ENCODE measurements at places on chromosomes 5 and 9.

DNA sequence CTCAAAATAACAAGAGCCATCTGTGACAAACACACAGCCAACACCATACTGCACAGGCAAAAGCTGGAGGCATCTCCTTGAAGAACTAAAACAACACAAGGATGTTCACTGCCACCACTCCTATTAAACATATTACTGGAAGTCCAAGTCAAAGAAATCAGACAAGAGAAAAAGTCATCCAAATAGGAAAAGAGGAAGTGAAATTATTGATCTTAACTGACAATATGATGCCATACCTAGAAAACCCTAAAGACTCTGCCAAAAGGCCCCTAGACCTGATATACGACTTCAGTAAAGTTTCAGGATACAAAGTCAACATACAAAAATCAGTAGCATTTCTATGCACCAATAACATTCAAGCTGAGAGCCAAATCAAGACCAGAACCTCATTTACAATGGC, 30.0 kb upstream of the MACIR start:
- no peak for DNase-seq

DNA sequence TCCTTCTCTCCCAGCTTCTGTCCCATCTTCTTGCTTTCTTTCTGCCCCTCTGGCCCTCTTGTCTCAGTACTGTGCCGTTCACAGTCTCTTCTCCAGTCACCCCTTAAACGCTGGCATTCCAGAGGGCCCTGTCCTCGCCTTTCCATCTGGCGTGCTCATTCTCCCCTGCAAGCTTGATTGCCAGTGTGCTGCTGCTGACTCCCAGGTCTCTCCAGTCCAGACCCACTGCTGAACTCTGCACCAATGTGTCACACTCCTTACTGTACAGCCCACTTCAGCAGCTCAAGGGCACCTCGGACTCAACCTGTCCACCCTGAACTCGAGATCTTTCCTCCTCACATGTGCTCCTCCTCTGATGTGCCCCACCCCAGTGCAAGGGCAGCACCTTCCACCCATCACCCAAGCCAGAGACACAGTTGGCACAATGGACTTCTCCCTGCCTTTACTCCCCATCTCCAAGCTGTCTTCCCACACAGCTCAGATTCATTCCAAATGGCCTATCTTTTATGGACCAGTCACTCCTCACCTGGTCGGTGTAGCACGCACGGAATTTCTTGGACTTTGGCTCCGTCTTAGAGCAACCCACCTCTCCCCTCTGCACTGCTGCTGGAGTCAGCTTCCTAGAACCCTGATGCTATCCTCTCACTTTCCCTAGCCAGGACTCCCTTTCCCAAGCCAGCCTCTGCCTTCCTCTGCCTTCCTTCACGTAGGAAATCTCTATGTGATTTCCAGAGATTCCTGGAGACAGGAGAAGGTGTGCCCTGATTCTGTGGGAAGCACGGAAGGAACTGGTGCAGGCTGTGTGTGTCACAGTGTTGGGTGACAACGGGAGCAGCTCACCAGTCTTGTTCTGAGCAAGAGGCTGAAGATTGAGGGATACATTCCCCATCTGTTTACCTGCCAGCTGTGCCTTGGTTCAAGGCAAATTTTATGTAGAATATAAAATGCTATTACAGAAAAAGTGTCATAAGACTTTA, 26.0 kb upstream of the SLC2A8 start:
- no peak for DNase-seq

- DNase-seq: no peak
These were observed 70.0 kb downstream of the NLN start for GRCh38 chr5:65791712-65792673.

DNA sequence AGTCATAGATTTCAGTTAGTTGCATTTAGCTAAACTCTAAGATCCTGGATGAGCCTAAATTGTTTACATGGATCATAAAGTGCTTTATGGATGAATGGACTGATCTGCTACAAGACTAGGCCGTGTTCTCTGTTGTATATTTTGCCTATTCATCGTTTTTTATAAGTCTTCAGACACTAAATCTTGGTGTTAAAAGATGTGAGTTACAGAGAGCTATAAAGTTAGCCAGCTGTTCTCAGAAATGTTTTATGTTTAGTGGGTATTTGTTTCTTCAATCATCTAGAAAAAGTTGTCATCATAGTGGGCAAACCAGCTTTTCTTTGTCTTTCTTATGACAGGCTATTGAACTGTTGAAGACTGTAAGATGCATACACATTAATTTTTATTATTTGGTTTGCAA, 585.8 kb upstream of the SEMA6A start:
- DNase-seq: no peak

- peak; percentile 54 for DNase-seq
These were observed 589.8 kb downstream of the PRELID2 start for GRCh38 chr5:145245354-145245753.

DNA sequence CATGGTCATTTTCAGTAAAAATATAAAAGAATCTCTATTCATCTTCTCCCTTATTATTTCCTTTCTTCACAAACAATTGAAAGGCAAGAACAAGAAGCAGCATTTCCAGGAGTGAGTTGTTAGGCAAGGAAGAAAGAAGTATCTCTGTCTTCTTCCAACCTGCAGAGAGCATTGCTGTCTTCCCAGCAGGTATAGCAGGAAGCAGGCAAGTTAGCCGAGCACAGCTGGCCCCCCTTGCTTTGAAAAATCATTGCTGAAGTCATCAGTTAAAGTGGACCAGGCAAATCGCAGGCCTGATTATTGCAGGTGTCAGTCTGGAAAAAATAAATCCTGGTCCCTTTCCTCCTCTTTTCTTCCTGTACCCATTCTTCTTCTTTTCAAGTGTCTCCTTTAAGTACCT, 353.1 kb upstream of the BRINP1 start:
- DNase-seq: no peak

- DNase-seq: no peak
These were observed 280.4 kb downstream of the MEF2C start for GRCh38 chr5:88602584-88602983.

DNA sequence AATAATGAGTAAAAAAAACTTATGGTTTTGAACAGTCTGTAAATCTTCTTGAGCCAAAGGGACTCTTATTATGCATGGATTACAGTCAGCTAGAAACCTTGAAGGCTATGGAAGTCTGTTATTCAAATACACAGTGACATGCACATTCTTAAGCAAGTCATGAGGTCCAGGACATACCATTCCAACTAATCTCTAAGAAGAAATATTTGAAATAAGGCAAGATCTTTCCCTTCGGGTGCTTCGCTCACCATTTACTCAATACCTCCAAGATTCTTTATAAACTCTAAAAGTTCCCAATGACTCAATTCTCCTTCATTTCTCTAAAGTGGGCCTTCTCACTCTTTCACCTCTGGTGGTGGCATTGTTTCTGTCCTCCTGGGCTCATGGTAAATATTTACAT, 811.0 kb downstream of the NR2F1-AS1 start:
- DNase-seq: peak; percentile 45

GRCh38 chr5:73317523-73317922, 131.1 kb downstream of the FOXD1 start:
- no peak for DNase-seq

DNA sequence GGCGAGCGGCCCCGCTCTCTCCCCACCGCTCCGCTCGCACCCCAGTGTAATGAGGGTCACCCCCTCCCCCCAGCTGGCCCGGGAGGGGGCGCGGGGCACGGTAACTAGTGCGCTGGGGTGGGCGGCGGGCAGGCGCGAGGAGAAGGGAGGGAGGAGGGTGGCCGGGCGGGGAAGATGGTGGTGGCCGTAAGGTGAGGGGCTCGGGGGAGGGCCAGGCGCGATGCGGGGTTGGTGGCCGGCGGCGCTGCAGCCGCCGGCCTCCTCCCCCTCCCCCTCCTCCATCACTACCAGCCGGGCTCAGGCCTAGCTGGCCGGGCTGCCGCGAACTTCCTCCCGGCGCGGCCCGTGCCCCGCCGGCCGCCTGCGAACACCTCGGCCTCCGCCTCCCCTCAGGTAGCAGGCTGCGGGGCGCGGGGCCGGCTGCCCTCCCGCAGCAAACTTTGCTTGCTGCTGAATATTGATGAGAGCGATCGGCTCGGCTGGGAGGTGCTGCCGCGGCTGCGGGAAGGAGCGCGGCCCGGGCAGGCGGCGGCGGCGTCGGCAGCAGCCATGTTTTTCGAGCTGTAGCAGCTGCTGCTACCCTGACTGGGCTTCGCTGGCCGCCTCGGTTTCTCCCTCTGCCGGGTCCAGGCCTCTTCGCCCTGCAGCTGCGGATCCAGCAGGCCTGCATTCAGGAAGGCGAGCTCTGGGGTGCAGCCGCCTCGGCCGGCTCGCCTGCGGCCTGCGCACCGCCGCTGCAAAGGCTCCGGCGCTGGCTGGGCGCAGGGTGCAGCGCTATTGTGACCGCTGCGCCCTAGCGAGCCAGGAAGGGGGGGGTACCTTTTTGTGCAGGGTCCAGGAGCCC, 502 bp downstream of the NSD1 start:
- DNase-seq: no peak

GRCh38 chr5:175805256-175806011, 65.9 kb upstream of the CPLX2 start:
- no peak for DNase-seq

- DNase-seq: peak; percentile 88
These were observed 173.4 kb upstream of the NR3C1 start for GRCh38 chr5:143576711-143577484.

DNA sequence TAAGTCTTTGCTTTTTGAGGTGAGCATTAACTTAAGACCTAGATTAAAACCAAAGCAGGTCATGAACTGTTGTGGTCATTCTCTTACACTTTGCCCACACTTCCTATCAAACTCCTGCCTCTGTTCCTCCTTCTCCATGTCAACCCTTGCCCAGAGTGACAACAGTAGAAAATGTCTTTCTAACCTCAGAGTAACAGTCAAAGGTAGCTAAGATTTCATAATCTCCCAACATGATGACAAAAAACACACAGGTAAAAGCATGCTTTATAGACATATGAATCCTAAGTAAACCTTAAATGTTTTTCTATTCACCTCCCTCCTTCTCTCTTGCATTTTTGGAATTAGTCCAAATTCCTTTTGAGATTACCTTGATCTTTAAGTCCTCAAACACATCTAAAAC, 422.3 kb downstream of the SPATA31D1 start:
- DNase-seq: no peak

DNA sequence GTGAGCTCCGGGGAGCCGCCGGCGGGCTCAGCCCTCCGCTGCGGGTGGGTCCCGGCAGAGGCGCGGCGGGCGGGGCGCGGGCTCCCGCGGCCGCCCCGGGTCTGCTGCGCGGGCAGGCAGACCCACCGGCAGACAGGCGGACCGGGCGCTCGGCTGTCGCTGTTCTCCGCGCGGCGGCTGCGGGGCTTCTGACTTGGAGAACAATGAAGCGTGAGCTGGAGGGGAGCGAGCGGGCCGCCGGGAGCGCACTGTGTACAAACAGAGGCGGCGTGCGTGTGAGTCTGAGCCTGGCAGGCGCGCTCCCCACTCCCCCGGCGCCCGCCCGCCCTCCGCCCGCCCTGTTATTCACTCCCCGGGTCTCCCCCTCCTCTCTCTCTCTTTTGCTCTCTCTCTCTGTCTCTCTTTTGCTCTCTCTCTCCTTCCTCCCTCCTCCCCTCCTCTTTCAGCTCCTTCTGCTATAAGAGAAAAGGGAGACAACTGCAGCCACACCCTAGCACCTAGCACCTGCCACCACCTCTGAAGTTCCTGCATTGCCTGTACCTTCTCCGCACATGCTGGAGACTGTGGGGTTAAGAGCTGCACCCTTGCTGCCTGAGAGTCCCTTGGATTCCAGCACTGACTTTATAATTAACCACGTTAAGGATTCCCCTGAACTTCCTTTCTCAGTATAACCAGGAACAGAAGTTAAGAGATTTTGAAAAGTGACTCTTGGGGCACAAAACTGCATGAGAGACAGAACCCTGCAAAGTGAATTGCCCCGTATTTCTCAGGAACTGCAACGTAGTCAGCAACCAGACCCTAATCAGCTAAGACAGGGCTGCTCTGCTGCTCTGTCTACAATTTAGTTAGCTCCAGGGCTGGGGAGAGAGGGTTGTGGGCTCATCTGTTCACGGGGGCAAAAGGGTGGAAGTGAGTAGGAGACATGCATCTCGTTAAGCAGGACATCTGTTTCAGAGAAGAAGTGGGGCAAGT, at the start of gene EDIL3:
EDIL3 (minus strand) TSS at position 277 of the 972 bp plus-strand sequence. CDS start 506 bp downstream, outside the sequence.
- DNase-seq: peak; percentile 60

DNA sequence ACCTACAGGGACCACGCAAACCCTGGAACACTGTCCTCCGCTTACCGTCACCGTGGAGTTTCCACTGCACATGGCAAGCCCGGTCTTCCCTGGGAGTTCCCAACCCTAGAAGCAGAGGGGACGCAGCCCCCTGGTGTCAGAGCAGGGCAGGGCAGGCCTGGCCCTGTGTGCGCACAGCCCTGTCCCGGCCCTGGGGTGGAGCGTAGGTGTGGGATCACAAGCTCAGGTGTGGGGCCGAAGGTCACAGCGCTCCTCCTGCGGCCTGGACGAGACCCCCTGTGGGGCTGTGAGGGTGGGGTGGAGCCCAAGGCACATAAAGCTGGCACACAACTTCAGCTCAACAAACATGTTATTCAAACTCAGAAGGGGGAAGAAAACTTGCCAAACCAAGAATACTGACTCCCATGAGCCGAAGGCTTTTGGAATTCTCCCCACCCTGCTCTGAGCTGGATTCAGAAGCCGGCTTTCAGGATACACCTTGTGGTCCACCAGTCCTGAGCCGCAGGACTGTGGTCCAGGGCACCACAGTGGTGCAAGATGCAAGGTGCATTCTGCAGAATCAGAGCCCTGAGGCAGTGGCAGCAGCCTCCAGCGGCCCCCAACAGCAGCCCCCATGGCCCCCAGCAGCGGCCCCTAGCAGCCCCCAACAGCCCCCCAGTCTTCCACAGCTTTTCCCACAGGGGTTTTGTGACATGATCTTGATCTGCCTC, 11.8 kb upstream of the EXOC3 start:
- peak; percentile 56 for DNase-seq

DNA sequence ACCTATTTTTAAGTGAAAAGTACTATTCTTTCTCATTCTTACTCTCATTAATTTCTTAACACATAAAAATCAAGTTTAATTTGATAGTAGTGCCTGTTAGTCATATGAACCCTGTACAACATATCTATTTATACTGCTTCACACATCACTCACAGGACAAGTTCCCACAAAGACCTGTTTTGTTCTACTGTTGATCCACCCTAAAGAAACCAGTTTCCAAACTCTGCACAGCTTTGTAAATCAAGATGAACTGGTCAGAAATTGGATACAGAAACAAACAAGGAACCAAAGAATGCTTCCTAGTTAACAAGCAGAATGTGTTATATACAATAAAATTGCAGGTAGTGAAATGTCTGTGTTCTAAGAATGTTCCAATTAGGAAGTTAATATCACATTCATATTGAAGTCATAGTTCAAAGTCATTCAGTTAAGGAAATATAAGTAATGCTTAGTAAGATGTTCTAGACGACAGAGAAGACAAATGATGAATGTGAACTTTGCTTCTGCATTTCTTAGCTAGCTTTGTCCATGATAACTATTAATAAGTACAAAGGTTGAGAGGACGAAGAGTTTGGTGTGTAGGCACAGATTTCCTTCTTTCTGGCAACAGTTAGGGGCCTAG, 33.4 kb downstream of the C9orf85 start:
- no peak for DNase-seq
